ENCODE measurements at places on chromosomes 3 and 15.

GRCh38 chr3:99674086-99674789 lies 35.8 kb downstream of the COL8A1 start:
- DNase-seq = no peak

GRCh38 chr15:85047271-85047948 lies 65.8 kb downstream of the PDE8A start:
- no peak for DNase-seq

- DNase-seq = no peak
Observed at GRCh38 chr3:37611771-37612170, 249.9 kb upstream of the CTDSPL start.

- no peak for DNase-seq
Observed at GRCh38 chr15:60316961-60317360, 80.8 kb downstream of the ANXA2 start.

- DNase-seq = peak; percentile 79
Observed at GRCh38 chr15:31128919-31129768, 27.6 kb upstream of the TRPM1 start.

DNA sequence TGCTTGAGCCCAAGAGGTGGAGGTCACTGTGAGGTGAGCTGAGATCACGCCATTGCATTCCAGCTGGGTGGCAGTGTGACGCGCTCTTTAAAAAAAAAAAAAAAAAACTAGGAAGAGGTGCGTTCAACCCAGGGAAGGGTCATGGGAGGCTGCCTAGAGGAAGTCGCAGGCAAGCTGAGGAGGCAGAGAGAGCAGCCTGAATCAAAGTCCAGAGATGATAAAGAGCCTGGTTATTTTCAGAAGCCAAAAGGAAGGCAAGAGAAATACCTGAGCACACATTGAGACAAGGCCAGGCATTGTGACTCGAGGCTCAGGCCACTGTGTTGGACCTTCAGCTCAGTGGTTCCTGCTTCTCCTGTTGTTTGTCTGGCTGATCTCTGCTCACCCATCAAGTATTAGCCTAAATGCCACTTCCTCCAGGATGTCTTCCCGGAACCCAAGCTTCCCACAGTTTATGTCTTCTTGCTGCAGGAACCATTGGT lies 16.1 kb upstream of the GCNT3 start:
- no peak for DNase-seq

DNA sequence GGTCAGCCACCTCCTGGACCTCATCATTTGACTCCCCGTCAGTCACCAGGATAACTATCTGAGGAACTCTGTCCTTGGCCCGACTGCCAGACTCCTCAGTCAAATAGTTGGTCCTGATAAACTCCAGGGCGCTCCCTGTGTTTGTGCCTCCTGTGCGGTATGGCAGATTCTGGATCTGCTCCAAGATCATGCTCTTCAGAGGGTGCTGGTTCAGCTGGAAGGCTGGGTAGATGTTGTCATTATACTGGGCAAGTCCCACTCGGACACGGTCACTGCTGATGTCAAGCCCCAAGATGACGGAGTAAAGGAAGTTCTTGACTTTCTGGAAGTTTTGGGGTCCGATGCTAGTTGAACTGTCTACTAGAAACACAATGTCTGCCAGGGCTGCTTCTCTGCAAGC lies 31.1 kb upstream of the CAPN7 start:
- no peak for DNase-seq

DNA sequence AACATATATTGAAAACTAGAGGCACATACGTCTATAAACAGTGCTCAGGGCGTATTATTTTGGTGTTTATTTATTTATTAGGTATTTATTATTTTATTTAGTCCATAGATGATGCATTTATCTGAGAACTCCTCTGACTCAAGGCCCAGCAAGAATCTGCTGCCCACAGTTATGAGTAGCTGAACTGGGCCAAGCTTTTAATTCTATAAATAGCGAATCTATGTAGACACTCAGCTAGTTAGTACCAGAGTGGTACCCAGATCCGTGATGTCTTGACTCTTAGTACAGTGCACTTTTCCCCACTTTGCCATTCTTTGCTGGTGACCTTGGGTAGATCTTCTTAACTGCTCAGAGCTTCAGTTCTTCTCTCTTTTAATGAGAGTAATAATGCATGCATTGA lies 370.4 kb upstream of the TPRG1 start:
- no peak for DNase-seq

GRCh38 chr3:71495708-71496472 lies 87.6 kb downstream of the FOXP1 start:
- DNase-seq = no peak

GRCh38 chr3:46666453-46666845 lies 27.0 kb downstream of the ALS2CL start:
- no peak for DNase-seq

DNA sequence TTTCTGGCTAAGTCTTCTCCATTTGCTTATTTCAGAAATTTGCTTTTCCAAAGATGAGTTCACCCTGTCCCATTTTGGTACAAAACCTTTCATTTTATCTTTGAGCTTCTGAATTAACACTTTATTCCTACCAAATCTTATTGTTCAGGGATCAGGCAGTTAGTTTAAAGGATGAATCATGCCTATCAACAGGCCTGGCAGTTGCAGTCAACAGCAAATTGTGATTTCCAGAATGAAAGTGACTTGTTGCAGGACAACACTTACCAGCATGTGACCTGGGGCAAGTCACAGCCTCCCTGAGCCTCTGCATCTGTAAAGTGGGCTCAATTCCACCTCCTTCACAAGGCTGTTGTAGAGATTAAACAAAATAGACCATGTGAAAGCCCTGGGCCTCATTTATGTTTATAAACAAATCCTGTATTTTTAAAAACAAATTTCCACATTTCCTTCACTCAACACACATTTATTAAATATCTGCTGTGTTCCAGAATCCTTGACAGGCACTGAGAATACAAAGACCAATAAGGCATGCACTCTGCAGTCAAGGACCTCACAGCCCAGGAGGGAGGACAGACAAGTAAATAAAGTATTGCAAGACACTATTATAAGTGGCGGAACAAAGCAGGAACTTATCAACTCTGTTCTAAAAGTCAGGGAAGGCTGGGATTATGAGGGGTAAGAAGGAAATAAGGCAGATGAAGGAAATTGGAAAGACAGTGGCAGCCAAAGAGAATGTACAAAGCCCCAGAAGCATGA lies 359.1 kb upstream of the IL12A start:
- DNase-seq = no peak

DNA sequence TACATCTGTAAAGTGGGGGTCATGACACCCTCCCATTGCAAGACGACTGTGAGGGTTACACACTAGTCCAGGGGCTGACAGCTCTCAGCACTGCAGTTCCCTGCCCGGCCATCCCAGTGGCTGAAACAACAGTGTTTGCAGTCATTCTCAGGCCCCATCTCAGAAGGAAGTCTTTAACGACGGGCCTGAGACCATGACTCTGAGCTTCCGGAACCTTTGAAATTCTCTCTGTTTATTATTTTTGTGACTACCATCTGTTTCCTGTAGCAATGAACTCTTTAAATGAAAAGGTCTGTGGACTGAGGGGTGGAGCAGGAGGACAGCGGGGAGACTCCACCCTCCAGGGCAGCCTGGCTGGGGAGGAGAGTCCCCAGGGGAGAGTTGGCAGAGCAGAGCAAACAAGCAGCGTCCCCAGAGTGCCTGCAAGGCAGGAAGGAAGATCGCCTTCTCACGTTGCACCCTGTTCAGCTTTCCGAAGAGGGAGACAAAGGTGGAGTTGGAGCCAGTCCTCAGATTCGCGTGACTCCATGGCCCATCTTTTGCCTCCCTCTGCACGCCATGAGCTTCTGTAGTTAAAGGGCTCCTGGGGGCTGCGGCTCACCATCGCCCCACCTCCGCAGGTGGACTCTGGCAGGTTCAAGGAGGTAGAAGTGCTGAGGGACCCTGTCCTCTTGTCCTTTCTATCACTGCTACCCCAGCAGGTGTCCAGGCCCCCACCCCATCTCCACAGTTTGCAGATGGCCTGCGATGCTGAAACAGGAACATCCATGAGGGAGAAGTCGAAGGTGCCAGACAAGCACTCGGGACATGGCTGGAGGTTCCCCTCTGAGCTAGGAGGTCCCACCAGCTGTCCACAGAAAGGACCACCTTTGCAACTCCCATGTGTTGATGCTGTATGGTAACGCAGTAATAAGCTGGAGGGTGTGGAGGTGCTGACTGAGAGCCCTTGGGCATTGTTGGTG lies 525.8 kb upstream of the PROK2 start:
- no peak for DNase-seq

- no peak for DNase-seq
Observed at GRCh38 chr15:51160484-51160883, 65.8 kb upstream of the TNFAIP8L3 start.

Data from stimulated activated CD4-positive, alpha-beta T cell treated with anti-CD3 and anti-CD28 coated beads, Interleukin-4, amount 100 ng/mL, for 4 hours (primary cell).